ENCODE measurements at places on chromosomes 16 and 17. TPM values are rescaled to one million over a fixed set of nuclear protein-coding genes. Genes with fewer than 3 reads are reported as not detected.

DNA sequence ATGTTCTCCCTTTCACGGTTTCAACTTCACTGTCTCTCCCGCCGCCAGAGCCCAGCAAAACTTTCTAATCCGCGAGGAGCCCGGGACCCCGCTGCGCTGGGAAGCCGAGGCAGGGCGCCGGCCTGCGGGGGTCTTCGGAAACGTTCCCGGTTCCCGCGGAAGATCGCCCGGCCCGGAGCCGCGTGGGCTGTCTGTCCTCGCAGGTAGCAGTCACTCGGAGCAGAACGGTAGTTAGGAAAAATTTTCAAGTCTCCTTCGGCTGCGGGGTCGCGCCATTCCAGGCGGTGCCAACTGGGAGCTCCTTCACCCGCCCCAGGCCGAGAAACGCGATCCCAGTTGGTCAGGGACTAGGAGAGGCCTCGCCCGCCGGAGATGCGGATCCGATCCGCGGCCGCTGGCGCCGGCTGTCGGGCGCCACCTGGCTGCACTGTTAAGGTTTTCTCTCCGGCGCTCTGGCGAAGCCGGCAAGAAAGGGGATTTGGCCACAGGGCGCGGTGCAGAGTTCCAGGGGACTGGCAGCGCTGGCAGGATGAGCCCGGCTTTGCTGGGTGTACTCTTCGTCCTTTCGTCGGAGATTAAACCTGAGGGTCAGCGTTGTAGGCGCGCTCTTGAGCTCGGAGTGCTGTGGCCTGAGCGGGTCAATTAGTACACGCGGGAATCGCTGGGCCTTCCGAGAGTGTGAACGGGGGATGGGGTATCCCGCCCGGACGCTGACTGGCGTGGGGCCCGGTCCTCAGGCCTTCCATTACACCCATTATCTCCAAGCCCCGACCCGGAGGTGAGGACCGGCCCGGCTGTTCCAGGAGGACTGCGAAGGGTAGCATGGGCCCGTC lies 135.4 kb downstream of the KCNJ12 start:
- DNase-seq = peak; percentile 71

- DNase-seq = no peak
Measured at GRCh38 chr17:78959803-78960202, 19.9 kb downstream of the LGALS3BP start.

DNA sequence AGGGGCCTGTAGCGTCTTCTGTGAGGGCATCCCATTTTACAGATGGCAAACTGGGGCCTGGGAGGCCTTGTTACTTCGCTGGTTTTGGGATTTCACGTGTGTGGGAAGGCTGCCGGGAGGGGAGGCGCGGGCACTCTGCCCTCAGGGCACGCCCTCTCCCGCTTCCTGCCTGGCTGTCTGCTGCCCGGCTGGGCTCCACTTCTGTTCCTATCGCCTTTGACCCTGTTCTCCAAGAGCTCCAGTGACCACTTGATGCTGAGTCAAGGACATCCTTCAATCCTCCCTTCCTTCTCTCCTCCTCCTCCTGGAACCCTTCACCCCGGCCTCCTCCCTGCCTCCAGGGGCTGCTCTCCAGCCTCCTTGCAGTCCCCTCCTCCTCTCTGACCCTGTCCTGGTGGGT lies 16.0 kb downstream of the SPNS3 start:
- no peak for DNase-seq

DNA sequence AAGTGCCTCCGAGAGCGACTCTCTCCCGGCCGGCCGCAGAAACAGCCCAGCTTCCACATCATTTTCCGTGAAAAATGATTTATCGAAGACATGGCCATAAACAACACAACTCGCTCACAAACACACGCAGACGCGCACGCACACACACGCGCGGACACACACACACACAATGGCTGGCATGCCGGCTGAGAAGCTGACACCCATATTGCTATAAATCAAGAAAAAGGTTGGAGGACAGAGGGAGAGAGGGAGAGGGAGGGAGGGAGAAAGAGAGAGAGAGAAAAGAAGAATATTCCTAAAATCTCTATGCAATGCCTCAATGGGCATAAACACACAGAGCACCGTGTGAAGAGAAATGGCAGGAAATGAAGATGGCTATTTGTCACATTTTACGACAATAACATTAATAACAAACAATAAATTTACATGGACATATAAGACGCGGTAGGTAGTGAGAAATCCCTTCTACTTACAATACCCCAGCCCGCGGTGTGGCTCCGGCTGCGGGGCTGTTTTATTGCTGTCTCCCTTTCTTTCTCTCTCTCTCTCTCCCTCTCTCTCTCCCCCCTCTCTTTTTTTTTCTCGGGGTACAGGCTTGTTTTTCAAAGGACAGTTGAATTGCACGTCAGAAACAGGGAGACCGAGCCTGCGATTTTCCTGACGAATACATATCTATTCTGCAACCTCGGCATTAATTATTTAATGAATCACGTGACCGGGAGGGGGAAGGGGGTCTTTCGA lies 9.5 kb downstream of the HOXB4 start:
- no peak for DNase-seq

Gene RAC3
- 4.5 TPM for total RNA-seq

- DNase-seq = peak; percentile 48
Measured at GRCh38 chr17:42421507-42422338, 1.3 kb downstream of the CAVIN1 start.

DNA sequence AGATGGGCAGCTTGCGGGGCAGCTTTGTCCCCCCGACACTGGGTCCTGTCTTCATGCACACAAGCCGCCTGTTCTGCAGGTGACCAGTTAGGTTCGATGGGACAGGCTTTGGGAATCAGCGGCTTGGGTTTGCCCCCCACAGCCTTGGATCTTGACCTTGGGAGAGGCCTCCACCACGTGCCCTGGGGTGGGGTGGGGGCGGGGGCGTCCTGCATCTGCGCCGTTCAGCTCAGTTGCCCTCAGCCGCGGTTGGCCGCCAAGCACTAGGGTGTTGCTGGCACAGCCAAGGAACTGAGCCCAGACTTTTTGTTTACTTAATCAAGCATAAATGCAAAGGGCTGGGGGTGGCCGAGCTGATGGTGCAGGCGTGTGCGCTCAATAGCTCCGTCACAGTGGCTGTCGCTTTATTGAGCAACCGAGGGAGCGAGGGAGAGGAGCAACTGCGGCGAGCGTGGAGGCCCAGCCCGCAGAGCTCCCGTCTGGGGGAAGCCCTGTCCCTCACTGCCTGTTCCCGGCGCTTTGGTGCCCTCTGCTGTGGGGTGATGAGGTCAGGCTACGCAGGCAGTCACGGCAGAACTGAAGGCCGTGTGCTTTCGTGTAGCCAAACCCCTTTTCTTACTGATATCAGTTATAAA lies 33.9 kb downstream of the JPH3 start:
- DNase-seq = peak; percentile 92

DNA sequence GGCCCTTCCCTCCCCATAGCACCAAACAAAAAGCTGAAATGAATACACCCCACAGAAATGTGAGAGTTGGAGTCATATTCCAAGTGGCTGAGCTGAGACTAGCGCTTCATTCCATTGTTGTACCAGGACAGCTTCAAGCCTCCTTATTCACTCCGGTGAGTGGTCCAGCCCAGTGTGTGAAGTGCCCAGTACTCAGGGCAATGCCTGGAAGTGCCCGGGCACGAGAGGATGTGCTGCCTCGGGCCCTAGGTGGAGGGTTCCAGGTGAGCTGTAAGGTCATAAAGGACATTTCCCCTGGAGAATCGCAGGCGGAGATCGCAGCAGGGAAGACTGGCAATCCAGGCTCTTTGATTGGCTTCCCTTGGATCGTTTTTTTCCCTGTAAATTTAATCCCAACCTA lies 5.4 kb upstream of the CYLD start:
- no peak for DNase-seq

GRCh38 chr17:35708149-35708548 lies 23.3 kb upstream of the RASL10B start:
- DNase-seq = no peak

Gene MT1M
- total RNA-seq = 8.6 TPM

DNA sequence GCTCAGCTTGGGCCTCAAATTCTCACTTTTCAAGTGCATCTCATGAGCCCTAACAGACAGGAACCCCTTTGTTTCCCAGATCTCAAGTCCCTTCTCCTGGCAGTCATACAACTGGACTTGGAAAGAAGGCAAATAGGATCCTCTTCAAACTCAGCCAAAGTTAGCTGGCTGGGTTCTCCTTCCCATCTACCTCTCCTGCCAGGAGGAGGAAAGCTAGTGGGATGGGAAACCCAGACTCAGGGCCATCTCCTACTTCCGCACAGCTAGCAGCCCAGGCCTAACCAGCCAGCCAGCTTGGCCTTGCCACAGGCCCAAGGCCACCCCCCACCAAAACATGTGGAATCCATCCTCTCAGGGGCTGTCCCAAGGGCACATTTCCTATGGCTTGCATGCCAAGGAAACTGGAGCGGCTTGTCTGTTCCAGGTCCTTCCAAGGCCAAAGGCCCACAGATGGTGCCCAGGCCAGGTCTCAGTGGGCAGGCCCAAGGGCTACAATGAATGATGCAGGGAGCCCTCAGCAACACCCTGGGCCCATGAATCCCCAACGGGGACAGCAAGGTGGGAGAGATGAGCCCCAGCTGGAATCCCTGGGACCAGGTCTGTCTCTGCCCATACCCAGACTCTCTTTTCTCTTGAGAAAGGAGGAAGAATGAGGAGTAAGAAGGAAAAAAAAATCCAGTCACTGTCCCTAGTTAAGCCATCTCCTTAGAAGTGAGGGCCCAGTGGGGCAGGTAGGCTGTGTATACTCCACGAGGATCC lies 1.7 kb downstream of the SMARCD2 start:
- DNase-seq = peak; percentile 67

Gene IRX3
- total RNA-seq = 8.1 TPM

GRCh38 chr16:89842471-89843408 lies 14.5 kb downstream of the SPIRE2 start:
- no peak for DNase-seq

GRCh38 chr17:41486809-41487530 lies 2.7 kb downstream of the KRT36 start:
- DNase-seq = peak; percentile 39

Gene CCL22
- not detected for total RNA-seq

DNA sequence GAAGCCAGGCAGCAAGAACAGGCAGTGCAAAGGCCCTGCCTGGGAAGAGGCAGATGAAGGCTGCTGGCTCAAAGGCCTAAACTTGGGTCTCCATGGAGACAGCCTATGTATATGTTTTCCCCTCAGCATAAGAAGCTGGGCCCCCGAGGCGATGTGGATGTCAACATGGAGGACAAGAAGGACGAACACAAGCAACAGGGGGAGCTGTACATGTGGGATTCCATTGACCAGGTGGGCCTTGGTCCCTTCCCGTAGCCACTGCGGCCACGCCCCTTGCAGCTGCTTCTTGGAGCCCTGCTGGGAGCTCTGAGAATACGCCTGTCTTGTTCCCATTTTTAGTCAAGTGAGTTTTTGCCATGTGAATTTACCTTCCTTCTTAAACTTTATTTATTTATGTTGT lies 106.0 kb downstream of the SDR42E1 start:
- no peak for DNase-seq

Gene ZNF469
- total RNA-seq = 1.3 TPM

Gene CIBAR2
- total RNA-seq = 0.55 TPM

Gene KRTAP4-9
- total RNA-seq = not detected

DNA sequence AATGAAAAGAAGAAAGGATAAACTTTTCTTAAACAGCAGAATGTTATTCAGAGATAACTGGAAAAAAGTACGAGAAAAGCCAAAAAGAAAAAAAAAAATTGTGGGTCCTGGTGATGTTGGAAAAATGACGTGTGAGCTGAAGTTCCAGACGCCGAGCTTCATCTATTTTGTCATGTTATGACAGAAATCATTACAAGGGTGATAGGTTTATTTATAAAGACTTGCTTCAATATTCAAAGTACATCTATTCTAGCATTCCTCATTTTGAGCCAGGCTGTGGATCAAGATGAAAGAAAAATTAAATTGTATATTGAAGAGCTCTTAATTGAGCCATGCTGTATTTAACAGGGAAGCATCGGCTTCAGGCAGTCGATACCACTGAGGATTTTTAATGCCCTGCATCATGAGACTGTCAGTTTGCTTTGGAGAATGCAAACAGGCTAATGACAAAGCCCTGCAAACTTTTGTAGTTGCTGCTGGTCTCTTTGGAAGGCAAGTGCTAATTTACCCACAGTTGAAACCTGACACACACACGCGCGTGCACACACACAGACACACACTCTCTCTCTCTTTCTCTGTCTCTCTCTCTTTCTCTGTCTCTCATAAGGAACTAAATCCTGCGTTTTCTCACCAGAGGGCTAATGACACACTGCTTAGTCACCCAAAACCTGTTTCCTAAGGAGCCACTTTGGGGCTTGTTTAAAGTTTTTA lies 110.7 kb downstream of the WWOX start:
- DNase-seq = no peak

- peak; percentile 69 for DNase-seq
Measured at GRCh38 chr16:10558746-10559641, 21.4 kb downstream of the EMP2 start.

DNA sequence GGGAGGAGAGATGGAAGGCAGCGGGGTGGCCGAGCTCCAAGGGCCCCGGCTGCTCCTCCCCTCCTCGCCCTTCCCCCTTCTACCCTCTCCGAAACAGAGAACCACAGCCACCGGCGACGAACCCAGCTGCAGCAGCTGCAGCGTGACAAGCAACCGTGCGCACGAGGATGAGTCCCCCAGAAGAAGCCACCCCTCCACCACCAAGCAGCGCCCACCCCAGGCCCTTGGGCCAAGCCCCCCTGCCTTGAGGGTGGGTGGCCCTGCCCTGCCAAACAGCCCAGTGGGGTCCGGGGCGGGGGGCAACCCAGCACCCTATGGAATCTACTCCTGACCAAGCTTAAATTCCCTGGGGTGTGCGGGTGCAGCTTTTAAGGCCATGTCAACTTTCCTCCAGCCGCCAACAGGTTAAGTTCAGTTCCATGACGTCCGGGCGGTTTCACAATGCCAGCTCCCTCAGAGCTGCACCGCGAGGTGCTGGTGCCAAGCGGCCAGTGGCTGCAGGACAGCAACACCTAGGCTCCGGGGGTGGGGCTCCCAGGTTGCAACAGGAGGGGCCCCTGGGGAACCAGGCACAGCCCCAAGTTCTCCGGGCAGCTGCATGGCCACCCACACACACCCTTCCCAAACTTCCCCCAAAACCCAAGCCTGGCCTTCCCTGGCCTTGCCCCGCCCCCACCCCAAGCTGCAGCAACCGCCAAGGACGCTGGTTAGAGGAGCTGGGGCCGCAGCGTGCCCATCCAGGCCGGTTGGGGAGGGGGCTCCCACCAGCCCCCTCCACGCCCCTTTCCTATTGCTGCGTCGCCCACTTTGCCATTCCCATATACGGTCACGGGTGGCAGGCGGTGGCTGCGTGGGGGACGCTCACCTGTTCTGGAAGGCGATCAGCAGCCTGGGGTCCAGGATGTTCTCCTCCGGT lies 2.0 kb downstream of the CBX4 start:
- DNase-seq = peak; percentile 95

Gene VAMP2
- total RNA-seq = 18.8 TPM
